Small intestine (tissue), 16 donors: ENCODE measurements at places on chromosomes 4 and X. TPM values are rescaled to one million over a fixed set of nuclear protein-coding genes. Genes with fewer than 3 reads are reported as not detected.
A peak's percentile ranks its signal among the peaks of the same experiment; 100 is the strongest.

The CFAP47 gene
- polyA plus RNA-seq = not detected

DNA sequence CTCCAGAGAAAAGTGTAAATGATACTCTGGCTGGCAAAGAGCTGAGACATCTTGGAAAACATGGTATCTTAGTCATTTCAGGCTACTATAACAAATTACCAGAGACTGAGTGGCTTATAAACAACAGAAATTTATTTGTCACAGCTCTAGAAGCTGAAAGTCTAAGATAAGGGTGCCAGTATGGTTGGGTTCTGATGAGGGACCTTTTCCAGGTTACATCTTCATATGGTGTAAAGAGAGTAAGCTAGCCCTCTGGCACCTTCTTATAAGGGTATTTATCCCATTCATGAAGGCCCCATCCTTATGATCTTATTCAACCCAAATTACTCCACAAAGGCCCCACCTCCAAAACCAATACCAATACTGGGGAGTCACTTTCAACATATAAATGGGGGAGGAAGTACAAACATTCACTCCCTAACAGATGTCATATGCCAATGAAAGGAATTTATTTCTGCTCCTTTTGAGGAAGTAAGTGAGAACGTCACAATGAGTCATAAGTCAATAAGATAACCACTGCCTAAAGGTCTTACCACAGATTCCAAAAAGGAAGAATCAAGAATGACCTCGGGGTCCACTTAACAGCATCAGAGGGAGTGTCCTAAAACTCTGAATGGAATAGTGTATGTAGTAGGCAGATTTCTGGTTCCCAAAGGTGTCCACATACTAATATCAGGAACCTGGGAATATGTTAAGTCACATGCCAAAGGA lies 246.6 kb downstream of the OPHN1 start:
- peak; percentile 10 for DNase-seq

The LANCL3 gene
- 0.27 TPM for polyA plus RNA-seq

The SMIM10 gene
- 2.7 TPM for polyA plus RNA-seq

GRCh38 chr4:152806501-152807125 lies 26.9 kb downstream of the ARFIP1 start:
- DNase-seq = no peak

GRCh38 chr4:41119867-41120295 lies 94.5 kb downstream of the APBB2 start:
- DNase-seq = no peak

DNA sequence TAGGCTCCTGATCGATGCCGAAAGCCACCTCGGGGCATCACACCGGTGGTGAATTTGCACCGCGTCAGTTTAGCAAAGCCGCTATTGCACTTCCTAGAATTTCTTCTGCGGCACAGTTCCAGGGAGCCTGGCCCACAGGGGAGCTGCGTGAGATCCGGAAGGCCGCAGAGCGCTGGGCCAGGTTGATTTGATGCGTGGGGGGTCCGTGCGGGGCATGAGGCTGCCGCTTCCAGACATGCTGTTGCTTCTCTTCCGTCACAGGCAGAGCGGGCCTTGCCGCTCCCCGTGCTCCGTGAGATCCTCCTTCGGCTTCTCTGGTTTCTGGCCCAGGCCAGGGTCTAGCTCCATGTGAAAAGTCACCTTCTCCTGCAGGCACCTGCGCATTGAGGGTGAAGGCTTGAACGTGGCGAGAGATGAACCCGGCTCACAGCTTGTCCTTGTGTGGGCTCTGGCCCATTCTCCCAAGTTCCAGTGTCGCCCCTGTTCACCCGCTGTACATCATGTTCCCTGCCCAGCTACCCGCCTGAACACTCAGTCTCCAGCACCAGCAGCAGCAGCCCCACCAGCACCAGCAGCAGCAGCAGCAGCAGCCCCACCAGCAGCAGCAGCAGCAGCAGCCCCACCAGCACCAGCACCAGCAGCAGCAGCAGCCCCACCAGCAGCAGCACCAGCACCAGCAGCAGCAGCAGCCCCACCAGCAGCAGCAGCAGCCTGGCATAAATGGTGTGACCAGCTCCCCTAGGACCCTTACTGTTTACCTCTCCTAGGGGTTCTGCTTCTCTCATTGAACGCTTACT lies 131.2 kb downstream of the TRIML1 start:
- DNase-seq = no peak

GRCh38 chr4:86955888-86956451 lies 21.2 kb downstream of the AFF1 start:
- DNase-seq = no peak

GRCh38 chr4:123891881-123892280 lies 495.3 kb downstream of the SPRY1 start:
- DNase-seq = no peak

DNA sequence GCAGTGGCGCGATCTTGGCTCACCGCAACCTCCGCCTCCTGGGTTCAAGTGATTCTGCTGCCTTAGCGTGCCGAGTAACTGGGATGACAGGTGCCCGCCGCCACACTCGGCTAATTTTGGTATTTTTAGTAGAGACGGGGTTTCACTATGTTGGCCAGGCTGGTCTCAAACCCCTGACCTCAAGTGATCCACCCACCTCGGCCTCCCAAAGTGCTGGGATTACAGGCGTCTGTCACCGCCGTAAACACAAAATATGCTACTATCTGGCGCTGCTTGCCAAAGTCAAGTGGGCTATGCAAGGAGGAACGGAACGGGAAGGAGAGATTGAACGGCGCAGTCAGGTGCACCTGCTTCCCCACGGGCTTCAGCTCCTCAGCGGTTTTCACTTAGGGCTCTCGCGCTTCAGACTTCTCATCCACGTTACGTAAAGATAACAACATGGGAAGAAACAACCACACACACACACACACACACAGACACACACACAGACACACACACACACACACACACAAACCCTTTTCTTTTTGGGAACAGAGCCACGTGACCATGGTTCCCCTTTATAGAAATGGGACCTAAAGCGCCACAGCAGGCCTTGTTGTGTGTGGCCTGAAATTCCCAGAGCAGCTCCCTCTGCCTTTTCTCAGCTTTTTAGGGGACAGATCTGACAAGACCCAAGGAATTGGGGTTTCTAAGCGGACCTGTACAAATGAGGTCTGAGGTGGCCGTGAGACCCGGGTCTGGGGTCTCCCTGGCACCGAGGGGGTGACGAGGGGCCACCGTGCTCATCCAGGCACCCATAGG lies 1.5 kb downstream of the P2RY8 start:
- no peak for DNase-seq

The NPNT gene
- 206 TPM for polyA plus RNA-seq

- no peak for DNase-seq
These were observed 32.1 kb downstream of the NELFA start for GRCh38 chr4:1976416-1977352.

DNA sequence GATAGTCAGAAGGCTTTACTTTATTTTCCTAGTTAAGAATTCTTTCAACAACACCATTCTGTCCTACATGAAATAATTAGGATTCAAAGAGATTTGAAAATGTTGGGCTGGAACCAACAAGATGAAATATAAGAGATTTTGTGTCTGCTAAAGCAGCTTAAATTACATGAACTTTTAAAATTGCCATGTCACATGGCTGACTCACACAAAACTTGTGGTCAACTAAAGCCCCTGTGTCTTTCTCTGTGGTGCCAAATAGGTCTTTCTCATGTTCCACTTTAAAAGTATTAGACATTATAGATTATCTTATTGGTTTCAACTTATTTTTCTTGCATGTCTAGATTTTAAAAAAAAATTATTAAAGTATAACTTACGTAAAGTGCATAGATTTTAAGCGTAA lies 60.8 kb upstream of the FHL1 start:
- no peak for DNase-seq

DNA sequence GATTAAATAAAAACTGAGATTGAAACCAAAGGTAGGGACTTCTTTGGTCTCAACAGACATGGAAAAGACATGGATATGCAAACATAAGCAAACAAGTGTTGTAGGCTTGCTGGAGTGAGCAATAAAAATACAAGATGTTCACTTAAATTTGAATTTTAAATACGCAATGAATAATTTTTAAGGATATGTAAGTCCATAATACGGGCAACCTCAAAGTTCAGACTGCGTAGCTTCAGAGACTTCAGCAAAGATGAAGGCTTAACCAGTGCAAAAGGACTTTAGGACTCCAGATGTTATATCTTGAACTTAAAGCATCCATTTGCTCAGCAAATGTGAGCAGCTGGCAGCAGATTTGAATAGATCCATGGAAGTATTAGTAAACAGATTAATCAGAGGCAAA lies 549.3 kb downstream of the ARAP2 start:
- DNase-seq = no peak

DNA sequence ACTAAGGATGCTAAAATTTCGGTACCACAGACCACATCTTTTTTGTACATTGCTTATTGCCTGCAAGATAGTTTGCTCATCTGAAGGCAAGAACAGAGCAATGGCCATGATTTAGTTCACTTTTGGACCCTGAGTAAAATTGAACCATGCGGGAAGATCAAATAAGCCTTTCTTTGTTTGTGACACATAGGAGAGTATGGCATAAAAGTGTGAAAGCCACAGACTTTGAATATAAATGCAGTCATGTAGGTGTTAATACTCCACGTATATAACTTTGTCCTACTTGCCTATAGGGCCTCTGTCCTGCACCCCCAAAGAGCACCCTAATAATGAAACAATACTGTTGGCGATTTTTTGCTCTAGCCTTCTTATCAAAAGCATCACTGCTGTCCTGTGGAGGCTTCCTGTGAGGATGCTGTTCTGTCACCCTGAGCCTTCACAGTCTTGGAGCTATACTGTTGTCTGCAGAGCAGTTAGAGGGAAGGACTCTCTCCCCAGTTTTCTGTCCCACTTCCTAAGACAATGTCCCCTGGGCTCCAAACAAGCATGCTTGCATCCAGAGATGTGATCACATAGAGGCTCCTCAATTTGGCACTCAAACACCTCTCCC lies 10.2 kb upstream of the CXCL13 start:
- DNase-seq = no peak

GRCh38 chr4:139624441-139625092 lies 41.1 kb upstream of the MGST2 start:
- DNase-seq = no peak

DNA sequence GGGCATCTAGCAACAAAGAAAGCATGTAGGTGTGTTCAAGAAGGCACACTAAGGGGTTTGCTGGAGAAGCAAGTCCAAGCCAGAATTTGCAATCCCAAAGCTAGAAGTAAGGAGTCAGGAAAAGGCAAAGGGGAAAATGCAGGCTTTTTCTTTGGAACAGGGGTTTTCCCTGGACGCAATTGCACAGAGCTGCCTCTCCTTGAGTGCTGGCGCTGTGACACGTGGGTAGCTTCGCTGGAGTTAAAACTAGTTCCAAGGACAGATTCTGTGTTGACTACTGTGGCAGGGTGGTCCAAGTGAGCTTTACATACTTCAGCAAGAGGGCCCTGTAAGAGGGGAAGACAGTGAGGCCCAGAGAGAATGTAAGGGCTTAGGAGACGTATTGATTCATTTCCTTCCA lies 277.1 kb downstream of the ADGRA3 start:
- peak; percentile 51 for DNase-seq

The SPANXN4 gene
- not detected for polyA plus RNA-seq

The GRID2 gene
- 0.27 TPM for polyA plus RNA-seq

DNA sequence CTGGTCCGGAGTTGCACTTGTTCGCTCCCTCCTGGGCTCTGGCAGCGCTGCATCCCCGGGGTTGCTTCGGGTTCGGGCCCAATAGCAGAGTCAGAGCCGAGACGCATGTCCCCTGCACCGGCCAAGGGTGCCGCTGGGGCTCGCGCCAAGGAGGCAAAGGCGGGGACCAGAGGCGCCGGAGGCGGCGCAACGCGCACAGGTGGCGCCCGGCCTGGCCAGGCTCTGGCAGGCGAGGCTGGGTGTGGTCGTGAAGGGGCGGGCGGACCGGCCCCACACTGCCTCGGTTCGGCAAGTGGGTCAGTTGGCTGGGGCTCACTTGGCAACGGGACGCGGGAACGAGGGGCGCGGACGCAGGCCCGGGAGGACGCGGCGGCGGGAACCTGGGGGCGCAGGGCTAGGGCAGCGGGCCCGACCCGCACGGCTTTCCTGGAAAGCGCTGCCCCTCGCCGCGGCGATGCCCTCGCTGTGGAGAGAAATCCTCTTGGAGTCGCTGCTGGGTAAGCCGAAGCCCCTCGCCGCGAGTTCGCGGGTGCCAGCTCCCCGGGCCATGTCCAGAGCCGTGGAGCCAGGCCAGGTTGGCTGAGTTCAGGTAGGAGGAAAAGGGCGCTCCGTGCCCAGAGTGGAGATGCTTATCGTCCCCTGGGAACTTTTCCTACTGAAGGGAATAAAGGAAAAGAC lies at the start of gene CWH43:
Gene CWH43 (plus strand): TSS at position 300 of the 678 bp plus-strand sequence. CDS start 155 bp downstream, at position 455.
- no peak for DNase-seq

The CT45A10 gene
- polyA plus RNA-seq = not detected

The SLC6A14 gene
- 0.45 TPM for polyA plus RNA-seq

GRCh38 chr4:81808011-81808672 lies 336.4 kb upstream of the RASGEF1B start:
- no peak for DNase-seq

DNA sequence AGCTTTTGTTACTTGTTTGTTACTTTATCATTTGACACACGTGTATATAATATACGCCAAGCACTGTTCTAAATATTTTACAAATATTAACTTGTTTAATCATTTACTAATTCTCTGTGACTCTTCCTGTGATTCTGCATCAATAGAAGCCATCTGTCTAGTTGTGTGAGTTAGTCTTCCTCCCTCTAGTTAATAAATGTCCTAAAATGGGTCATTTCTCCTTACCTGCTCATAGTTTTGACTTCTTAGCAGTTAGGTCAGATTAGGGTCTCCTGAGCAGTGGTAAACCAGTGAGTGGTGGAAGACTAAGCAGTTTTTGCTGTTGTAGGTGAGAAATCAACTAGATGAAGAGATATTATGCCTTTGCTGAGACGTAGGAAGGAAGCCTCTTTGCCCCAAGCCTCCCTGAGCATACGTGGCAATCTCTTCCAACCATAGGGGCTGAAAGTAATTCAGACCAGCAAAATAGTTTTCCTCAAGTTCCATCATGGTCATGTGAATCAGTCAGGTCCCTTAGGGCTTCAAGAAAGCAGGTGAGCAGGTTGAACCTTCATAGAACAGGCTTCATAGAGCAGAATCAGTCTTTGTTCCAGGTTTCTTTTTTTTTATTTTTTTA lies 38.7 kb upstream of the THOC2 start:
- DNase-seq = peak; percentile 44

- peak; percentile 8 for DNase-seq
These were observed 82.4 kb upstream of the HPRT1 start for GRCh38 chrX:134377537-134377936.

DNA sequence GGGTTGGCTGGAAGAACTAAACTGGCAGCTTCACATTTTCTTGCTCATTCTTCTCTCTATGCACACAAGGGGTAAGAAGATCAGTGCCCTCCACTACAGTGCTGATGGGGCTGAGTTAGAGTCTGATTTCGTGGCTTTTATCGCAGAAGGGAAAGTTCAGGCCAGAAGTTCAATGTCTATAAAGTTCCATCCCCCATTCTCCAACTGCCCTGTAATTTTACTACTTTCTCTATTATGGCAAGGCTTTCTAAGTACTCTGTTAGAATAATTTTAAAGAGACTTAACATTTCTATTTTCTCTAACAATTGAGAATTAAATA lies 293.9 kb downstream of the BMPR1B start:
- DNase-seq = no peak

The ABLIM2 gene
- polyA plus RNA-seq = 1.1 TPM
